ENCODE measurements at places on chromosomes 2 and 18.

DNA sequence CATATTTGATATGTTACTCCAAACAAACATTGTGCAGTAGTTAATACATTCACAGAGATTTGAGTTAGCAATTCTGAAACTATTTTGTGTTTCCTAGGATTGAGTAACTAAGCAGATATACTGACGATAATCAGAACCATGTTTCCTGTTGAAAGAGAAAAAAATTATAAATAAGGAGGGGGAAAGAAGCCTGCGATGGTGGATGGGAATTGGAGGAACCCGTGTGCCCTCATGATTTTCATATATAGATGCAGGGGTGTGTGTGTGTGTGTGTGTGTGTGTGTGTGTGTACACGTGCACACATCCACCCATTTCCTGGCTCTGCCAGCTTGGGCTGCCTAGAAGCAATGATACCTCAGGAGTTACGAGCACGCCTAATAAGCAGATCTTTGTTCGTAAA, 56.9 kb downstream of the LPIN2 start:
- peak; percentile 79 for DNase-seq

- DNase-seq: peak; percentile 59
Measured at GRCh38 chr2:152200101-152200500, 24.5 kb upstream of the STAM2 start.

DNA sequence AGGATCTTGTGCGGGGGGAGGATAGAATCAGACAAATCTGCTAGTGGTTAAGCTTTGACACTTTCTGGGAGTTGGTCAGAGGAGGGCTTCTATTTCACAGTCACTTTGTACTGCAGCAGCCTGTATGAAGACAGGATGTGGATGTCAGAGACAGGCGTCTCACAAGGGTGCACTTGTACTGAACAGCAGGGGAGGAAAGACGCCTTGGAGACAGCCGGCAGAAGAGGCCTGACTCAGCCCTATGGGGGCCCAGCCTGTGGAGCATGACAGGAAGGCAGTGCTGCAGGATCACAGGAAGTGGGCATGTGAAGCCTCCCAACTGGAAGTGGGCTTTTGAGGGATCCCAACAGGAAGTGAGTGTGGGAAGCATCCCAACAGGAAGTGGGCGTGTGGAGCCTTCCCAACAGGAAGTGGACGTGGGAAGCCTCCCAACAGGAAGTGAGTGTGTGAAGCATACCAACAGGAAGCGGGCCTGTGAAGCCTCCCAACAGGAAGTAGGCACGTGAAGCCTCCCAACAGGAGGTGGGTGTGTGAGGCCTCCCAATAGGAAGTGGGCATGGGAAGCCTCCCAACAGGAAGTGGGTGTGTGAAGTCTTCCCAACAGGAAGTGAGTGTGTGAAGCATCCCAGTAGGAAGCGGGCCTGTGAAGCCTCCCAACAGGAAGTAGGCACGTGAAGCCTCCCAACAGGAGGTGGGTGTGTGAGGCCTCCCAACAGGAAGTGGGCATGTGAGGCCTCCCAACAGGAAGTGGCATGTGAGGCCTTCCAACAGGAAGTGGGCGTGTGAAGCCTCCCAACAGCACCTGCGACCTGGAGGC, 212.3 kb downstream of the SNTG2 start:
- no peak for DNase-seq

- DNase-seq: no peak
Measured at GRCh38 chr18:10400534-10401307, 53.7 kb upstream of the APCDD1 start.

DNA sequence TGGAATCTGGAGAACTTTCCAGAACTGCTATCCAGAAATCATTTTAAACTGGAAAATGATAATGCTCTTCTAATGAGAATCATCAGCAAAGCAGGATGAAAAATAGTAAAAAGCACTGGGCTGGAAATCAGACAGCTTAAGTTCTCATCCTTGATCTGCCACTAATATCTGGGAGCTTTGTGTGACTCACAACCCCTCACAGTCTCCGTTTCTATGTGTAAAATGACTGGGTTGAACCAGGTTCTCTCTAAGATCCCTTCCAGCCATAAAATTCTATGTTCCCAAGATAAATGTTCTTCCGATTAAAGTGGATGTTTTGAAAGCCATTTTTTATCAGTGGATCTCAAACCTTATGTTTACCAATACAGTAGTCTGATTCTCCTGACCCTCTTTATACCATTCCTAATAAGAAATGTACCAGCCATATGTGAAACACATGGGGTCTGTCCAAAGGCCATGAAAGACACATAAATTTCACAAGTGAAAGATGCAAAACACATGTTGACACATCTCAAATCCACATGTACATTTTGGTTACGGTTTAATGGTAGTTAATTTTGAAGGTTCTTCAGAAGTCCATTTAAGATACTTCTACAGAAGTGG, 188.8 kb downstream of the EN1 start:
- DNase-seq: peak; percentile 62

DNA sequence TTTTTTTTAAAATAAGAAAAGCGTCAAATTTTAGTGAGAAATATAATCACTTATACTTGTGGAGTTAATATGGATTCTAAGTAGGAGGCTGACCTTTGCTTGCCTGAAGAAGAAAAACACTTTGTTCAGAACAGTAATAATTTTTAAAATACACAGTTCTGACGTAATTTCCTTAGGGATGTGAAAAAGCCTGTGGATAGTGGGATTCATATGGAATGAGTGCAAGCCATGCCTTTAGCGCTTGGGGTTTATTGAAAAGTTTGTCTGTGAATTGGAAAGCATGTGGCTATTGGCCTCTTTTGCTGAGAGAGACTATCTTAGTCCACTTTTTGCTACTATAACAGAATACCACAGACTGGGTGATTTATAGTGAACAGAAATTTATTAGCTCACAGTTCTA, 151.3 kb downstream of the CCDC85A start:
- no peak for DNase-seq

- DNase-seq: no peak
Measured at GRCh38 chr18:23484561-23485182, 18.6 kb upstream of the RMC1 start.

GRCh38 chr2:40488927-40489677, 37.2 kb upstream of the SLC8A1 start:
- peak; percentile 58 for DNase-seq

- DNase-seq: peak; percentile 80
Measured at GRCh38 chr2:64348386-64349130, 105.4 kb upstream of the LGALSL start.

DNA sequence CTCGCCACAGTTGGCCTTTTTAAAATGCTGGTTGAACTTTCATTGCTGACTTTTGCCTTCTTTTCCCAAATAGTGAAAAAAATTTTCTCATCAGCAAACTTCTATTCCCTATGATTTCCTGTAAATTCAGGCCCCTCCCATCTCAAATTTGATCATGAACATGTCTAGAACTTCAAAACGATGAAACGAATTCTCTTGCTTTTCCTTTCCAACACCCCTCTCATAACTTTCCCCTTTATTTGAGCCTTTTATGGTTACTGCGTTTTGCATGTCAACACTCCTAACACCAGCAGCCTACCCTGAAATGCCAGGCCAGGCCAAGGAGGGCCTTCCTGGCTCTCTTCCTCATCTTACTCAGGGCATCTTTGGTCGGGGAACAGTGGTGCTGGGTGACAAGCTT, 1.7 kb upstream of the HOXD13 start:
- DNase-seq: no peak

- DNase-seq: no peak
Measured at GRCh38 chr2:152046940-152047339, 51.9 kb downstream of the CACNB4 start.

GRCh38 chr2:69642709-69643601, 584 bp downstream of the AAK1 start:
- peak; percentile 90 for DNase-seq

- DNase-seq: no peak
Measured at GRCh38 chr2:127001751-127002150, 103.1 kb downstream of the TEX51 start.

DNA sequence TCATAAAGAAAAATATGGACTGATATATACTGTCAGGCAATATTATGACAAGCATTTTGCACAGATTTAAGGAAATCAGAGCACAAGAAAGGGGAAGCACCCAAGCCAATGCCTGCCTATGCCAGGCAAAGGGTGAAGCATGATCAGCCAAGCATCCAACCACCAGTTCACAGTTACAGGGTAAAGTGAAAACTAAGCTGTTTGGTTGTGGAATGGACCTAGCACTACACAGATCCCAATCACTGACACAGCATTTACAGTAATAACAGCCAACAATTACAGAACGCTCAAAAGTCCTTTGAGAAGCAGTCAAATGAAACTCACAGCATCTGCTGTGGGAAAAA, 90.3 kb downstream of the SP3 start:
- DNase-seq: no peak

DNA sequence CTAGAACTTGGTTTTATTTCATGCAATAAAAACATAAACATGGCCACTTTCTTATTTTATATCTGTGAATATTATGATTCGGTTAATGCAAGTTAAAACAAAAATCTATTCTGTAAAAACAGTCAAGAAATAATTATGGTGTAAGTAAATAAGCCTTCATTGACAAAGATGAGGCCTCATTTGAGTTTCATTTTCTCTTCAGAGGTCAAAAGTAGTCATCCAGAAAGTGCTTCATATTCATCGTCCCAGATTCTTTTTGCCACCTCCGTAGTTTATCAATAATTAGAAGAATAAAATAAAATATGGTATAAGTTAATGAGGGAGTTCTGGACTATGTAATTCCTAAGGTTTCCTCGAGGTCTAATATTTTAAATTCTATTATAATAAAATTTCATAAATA, 19.4 kb upstream of the HNRNPA3 start:
- DNase-seq: no peak

DNA sequence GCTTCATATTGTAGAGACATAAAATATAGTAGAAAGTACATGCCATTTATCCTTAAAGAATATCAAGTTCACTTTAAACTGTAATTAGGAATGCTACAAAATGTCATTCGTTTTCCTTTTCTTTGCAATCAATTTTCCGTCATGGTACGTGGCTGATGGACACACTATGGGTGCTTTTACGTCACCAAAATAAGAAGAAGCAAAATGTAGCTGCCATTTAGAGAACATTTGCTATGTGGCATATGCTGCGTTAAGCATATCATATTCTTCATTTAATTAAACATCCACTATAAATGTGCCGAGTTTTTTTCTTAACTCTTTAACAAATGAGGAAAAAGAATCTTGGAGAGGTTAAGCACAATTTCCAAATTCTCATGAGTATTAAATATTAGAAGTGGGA, 1358.5 kb upstream of the NXPH2 start:
- no peak for DNase-seq

DNA sequence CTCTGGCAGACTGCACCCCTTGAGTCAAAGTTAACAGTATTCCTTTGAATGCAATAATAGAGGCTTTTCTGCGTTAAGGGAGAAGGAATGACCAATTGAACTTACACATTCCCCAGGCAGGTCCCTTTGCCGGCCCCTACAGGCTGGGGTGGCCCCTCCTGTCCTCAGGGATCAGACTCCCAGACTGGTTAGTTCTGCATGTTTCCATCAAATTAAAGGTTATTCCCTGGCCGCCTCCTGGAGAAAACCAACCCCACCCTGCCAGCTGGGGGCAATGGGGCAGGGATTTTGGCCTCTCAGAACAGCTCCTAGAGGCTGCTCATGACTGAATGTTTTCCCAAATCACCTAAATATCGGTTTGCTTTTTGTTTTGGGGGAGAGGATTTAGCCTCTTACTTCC, 199.6 kb downstream of the MGAT5 start:
- DNase-seq: no peak

- DNase-seq: peak; percentile 86
Measured at GRCh38 chr2:69013142-69013839, at the start of gene ANTXR1. Gene ANTXR1 (plus strand): TSS chr2:69013179. CDS start chr2:69013500, 321 bp downstream.

- peak; percentile 56 for DNase-seq
Measured at GRCh38 chr18:28108814-28109213, 68.1 kb downstream of the CDH2 start.

GRCh38 chr2:71930049-71930681, 217.5 kb downstream of the CYP26B1 start:
- peak; percentile 83 for DNase-seq

DNA sequence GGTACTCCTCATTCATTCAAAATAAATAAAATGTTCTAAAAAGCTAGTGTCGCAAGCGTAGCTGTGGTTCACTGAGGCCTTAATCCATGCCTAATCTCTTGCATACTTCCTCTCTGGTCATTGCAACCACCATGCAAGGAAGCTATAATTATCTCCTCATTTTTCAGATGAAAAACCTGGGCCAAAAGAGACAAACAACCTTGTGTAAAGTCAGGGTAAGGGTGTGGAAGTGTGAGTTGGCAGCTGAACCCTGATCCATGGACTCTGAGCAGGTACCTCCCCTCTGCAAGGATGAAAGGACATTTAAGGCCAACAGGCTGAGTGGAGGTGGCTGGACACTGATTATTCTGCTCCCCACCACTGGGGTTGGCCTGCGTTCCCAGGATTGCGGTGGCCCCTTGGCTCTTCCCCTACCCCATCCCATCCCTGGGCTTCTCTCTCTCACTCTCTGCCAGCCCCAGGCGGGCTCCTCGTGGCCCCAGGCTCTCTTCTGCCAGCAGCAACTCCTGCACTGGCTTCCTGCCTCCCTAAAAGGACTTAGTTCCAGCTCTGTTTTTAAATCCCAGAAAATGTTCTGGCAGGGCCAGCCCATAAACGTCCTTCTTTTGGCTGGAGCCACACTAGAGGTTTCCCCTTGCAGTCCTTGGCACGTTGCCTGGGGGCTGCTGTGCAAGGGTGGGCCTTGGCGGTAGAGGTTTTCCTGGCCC, 72.0 kb upstream of the AFF3 start:
- DNase-seq: no peak

DNA sequence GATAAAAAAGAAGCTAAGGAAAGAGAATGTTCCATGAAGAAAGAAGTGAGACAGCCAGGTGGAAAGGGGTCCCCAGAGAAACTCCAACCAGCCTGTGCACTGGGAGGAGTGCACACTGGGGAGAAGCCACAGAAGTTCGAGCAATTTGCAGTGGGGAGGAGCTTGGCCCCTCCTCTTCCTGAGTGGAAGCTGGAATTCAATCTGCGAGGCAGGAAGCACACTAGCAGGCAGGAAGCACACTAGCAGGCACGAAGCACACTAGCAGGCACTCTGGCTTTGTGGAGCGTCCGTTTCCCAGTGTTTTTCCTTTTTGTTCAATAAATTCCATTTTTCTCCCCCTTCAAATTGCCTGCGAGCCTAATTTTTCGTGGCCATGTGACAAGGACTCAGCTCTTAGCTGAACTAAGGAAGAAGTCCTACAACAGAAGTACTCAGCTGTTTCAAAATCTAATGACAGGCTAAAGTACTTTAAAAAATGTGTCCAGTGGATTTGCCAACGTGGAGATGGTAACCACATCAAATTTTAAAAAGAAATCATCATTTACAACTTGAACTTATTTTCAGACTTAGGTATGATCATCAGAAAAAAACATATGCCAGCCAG, 21.4 kb upstream of the SPIRE1 start:
- peak; percentile 65 for DNase-seq

DNA sequence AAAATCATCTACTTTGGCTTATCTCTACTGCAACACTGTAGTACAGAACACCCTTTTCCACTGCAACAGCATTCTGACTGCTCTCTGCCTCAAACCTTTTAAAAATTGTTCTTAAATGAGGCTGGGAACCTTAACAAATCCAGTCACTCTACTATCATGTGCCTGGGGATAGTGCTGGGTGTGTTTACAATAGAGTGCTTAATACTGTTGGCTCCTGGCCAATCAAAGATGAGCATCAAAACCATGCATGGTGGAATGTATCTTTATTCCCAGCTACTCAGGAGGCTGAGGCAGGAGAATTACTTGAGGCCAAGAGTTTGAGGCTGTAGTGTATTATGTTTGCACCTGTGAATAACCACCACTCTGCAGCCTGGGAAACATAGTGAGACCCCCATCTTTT, 7.4 kb downstream of the ANKAR start:
- no peak for DNase-seq

Measured in GM23248 (cell line).